Hematopoietic multipotent progenitor cell treated with erythropoietin and hydrocortisone succinate and interleukin-3 and kit ligand, for 17 days (in vitro differentiated cells): ENCODE measurements at places on chromosomes 2 and 18.

DNA sequence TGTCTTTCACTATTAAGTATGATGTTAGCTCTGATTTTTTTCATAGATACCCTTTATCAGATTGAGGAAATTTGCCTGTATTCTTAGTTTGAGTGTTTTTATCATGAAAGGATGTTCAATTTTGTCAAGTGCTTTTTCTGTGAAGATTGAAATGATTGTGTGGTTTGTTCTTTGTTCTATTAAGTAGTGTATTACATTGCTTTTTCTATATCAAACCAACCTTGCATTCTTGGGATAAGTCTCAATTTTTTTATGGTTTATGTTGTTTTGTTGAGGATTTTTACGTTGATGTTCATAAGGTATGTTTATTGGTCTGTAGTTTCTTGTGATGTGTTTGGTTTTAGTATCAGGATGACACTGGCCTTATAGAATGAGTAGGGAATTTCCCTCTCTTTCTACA, 19.1 kb downstream of the PDK1 start:
- no peak for DNase-seq

- DNase-seq, result no peak
Measured at GRCh38 chr2:126912201-126912600, 13.5 kb downstream of the TEX51 start.

DNA sequence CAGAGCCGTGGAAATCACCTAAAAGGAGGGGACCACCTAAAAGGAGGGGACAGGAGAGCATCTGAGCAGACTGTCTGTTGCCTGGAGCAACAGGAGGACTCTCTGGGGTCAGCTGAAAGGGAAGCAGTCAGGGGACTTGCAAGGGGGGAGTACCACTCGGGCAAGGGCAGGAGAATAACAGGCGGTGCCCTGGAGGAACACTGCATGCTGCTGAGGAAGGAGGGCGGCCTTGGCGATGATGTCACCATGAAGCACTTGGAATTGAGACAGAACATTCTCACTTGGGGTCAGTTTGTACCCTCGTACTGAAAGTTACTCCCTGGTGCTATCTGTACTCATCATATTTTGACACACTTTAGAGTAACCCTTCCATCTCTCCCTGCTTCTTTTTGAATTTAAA, 18.4 kb downstream of the SIX3 start:
- DNase-seq, result no peak

GRCh38 chr2:118123561-118124232, 35.4 kb downstream of the INSIG2 start:
- DNase-seq, result no peak

DNA sequence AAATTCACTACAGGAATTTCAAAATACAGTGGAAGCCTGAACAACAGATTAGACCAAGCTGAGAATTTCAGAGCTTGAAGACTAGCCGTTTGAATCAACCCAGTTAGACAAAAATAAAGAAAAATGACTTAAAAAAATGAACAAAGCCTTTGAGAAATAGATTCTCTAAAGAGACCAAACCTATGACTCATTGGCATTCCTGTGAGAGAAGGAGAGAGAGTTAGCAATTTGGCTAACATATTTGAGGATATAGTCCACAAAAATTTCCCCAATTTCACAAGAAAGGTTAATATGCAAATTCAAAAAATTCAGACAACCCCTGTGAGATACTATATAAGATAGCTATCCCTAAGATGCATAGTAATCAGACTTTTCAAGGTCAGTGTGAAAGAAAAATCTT, 78.0 kb downstream of the MYO3B start:
- DNase-seq, result no peak

DNA sequence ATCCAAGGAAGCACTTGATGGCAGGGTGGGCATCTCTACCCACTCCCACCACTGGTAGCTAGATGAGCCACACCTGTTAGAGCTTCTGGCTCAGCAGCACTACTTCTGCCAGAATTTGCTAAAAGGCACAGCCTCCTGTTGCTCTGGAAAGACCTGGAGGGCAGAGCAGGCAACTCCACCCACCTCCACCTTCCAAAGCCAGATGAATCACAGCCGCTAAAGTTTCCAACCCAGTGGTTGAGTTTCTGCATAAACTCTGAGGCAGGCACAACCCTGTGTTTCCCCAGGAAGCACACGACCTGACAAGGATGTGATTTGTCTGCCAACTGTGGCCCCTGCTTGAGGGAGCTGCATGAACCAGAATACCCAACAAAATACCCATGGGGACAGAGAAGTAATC, 111.6 kb upstream of the GCFC2 start:
- DNase-seq, result no peak

GRCh38 chr18:53644799-53645471, 579.5 kb downstream of the MBD2 start:
- no peak for DNase-seq

- no peak for DNase-seq
Measured at GRCh38 chr2:147845411-147845971, 662 bp downstream of the ACVR2A start.

DNA sequence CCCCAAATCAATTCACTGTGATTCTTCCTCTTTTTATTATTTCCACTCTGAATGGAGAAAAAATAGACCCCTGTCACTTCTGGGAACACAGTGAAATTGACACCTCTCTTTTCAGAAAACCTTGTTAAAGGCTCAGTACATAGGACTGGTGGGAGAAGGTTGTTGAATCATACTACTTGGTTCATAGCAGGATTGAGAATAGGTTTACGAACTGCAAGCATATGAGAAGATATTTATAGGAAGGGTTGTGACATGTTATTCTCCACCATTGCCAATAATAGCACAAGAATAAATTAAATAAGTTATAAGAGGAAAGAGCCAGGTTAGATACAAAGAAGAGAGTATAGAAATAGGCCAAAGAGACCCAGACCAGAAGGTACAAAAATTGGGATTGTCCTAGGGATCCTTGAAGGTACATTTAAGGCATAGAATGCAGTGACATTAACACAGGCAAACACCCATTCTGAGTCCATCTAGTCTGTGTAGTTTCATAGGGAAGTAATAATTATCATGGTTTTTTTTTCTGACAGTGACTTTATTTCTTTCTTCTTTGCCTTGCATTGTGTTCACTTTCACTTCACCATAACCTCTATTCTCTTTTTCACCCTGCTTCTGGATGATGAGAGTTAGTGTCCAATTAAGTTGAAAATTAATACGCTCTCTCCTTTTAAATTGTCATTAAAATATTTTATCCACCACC, 21.8 kb upstream of the SERPINE2 start:
- no peak for DNase-seq

DNA sequence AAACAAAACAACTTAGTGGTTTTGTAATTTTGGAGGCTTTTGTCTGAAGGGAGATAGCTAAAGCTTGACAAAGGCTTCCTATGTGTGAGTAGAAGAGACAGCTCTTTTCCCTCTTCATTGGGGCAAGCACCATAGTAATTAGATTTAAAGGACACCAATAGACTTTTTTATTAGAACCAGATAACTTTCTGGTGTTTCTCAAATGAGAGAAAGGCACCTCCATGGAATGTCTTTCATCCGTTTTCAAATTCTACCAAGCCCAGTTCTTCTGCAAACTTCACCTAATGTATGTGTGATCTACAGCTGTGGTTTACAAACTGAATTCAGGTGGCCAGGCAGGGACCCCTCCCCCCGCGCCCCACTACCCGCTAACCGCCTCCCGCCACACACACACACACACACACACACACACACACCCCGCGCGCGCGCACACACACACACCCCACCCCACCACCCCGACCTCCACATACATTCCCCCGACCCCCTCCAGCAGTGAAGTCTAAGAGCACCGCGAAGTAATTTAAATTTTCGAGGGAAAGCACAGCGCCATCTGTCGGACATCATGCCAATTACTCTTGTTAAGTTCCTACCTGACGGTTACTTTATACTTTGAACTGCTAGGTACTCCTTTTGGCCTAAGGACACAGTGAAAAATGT, 31.6 kb upstream of the PPP1R1C start:
- DNase-seq, result peak; percentile 56

- DNase-seq, result no peak
Measured at GRCh38 chr2:144431392-144431783, 88.5 kb downstream of the ZEB2 start.

- DNase-seq, result no peak
Measured at GRCh38 chr2:102048465-102048864, 56.7 kb downstream of the IL1R2 start.

DNA sequence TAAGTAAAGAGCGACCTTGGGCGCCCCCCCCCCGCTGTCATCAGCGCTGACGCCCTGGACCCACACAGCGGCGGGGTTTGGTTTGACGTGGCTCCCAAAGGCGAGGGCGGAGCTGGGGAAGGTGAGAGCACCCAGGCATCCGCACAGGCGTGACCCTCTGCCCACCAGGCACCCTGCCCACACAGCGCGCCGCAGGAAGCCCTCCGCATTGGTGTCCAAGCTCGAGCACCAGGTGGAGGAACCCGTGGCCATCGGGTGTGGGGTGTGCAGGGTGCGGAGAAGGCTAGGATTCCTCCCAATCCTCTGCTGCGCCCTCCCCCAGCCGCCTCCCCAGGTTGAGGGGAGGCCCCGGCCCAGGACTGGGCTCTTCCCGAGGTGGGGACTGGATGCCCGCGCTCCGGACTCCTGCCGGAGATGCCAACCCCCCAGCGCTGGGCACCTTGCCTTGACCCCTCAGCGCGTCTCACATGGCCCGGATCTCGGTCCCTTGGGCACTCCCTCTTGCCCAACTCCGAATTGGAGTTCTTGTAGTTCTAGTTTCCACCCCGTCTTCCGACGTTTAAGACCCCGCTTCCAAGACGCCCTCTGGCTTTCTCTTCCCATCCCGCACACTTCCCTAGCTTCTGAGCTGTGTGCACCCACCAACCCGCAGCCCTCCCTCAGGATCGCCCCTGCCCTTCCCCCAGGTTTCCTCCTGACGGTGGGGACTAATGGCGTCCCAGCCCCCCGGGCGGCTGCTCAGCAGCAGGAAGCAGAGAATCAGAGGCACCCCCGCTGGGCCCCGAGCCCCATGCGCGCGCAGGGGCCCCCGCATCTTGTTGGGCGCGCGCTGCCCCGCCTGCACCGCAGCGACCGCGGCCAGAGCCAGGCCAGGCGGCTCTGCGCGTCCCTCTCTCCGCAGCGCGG, 25.9 kb upstream of the RESP18 start:
- no peak for DNase-seq

DNA sequence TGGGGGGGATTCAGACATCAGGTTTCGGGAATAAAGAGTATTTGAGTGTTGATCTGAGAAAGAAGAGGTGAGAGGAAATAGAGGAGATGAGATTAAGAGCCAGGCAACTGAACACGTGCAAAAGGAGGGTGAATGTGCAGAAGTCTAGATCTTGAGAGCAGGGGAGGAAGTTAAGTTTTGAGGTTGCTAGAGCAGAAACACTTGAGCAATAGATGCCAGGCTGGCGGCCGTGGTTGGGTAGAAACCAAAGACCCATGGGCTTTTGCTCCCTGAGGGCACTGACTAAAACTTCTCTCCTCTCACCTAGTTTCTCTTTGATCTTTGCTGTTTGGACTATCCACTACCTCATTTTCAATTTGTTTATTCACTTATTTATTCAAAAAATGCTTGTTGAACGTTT, 116.0 kb downstream of the CDC42EP3 start:
- DNase-seq, result no peak
